ENCODE measurements at places on chromosomes 5 and 9.

GRCh38 chr9:37425298-37425752 is 2.8 kb downstream of the GRHPR start:
- DNase-seq, result no peak

DNA sequence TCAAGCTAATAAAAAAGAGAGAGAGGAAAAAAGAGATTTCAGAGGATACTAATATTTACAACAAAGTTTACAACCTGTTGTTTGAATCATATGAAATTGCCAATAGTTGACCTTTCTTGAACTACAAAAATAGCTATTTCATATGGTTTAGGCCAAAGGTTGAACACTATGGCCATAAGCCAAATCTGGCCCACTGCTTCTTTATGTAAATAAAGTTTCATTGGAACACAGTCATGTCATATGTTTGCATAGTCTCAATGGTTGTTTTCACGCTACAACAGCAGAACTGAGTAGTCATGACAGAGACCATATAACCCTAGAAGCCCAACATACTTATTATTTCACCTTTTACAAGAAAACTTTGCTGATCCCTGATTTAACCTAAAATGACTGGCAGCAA is 20.9 kb downstream of the SEMA5A start:
- DNase-seq, result no peak

DNA sequence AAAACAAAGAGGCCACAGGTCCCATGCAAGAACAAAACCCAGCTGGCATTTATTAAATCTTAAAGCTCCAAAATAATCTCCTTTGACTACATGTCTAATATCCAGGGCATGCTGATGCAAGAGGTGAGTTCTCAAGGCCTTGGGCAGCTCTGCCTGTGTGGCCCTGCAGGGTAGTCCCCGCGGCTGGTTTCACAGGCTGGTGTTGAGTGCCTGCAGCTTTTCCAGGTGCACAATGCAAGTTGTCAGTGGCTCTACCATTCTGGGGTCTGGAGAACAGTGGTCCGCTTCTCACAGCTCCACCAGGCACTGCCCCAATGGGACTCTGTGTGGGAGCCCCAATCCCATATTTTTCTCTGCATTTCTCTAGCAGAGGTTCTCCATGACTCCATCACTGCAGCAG is 54.4 kb upstream of the HCN1 start:
- no peak for DNase-seq

- no peak for DNase-seq
Observed at GRCh38 chr9:81308404-81308803, 380.9 kb downstream of the TLE1 start.

GRCh38 chr5:73022471-73023169 is 66.8 kb downstream of the FCHO2 start:
- DNase-seq, result no peak

DNA sequence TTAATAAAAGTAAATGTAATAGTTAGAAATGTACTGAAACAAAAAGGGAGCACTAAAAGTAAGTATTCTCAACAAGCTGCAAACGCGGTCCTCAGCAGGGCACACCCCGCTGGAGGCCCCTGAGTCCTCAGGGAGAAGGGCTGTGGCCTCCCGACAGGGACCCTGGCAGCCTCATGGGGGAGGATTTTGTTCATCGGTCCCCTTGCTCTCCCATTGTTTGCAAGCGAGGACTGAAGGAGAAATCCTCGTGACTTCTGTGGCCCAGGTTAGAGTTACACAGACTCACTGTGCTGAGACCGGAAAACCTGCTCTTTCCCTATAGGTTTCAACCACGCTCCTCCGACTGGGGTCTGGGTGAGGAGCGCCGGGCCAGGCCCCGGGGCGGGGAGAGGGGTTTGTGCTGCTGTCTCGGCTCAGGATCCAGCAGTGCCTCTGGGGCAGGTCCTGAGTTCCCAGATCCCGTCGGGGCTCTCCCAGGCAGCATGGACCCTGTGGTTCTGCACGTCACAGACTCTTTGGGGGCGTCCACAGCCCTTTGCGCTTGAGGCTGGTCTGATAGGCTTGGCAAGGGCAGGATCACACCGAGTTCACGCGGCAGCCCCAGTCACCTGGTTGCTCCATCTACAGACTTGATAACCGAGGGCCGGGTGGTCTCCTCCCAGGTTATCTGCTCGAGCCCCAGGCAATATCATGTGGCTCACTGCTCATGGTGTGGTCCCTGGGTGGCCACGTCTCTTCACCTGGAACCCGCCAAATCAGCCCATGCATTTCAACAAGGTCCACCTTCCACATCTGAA is 38.8 kb downstream of the MRPL36 start:
- DNase-seq, result no peak

GRCh38 chr9:100669968-100670367 is 92.1 kb downstream of the CAVIN4 start:
- no peak for DNase-seq

DNA sequence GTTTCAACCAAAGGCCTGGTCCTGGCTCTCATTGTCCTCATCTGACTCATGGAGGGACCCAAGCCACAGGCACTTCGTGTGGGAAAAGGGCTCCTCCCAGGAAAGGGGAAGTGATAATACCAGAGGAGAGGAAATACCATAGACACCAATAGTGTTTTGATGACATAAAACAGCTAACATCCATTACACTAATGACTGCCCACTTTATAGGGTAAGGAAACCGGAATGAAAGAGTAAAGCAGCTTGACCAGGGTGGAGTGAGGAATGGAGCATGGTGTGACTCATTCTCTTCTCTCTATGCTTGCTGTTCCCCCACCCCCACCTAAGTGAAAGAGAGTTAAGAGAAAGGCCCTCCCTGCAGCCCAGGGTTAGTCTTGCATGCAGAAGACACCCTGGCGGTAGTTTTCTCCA is 67.4 kb upstream of the HRH2 start:
- DNase-seq, result no peak

DNA sequence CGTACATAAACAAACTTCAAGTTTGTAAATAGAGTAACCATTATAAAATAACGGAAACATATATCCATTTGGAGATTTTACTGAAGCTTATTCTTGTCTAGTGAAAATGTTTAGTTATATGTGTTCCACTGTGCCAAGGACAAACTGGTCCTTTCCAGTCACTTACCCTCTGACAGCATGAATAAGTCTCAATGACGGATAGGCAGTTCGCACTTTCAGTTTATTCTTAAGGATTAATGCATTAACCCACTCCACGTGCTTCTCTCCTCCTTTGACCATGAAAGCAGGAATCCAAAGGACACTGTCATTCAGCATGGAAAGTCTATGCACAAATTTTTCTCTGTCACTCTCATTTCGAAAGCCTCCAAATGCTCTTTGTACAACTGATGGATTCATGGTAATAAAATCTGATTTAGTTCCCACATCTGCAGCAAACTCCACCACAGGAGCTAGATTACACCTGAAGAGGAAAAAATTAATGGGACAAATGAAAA is 47.1 kb downstream of the ST8SIA4 start:
- DNase-seq, result no peak

- no peak for DNase-seq
Observed at GRCh38 chr9:86141843-86142242, 42.5 kb upstream of the GOLM1 start.

GRCh38 chr9:7640231-7640630 is 159.3 kb downstream of the DMAC1 start:
- DNase-seq, result no peak

DNA sequence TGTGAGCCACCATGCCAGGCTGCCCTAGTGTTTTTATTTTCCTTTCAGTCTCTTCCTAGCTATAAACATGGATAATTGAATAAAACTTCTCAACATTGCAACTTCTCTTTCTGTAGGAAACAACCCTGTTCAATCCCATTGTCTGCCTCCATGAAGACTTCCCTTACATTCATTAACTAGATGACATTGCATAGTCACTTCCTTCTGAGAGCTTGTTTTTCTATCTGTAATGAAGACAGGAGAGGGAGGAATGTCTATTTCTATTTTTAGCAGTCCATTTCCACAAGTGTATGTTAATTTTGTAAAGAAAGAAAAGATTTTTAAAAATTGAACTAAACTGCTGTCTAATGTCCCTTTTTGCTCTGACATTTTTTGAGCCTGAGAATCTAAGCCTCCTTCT is 55.6 kb upstream of the MELK start:
- no peak for DNase-seq

GRCh38 chr5:128775558-128775957 is 189.7 kb upstream of the SLC27A6 start:
- no peak for DNase-seq

Data from CD4-positive, alpha-beta T cell treated with Interleukin-4 for 4 hours (primary cell).